ENCODE measurements at places on chromosomes 5 and 9.
A peak's percentile ranks its signal among the peaks of the same experiment; 100 is the strongest.

DNA sequence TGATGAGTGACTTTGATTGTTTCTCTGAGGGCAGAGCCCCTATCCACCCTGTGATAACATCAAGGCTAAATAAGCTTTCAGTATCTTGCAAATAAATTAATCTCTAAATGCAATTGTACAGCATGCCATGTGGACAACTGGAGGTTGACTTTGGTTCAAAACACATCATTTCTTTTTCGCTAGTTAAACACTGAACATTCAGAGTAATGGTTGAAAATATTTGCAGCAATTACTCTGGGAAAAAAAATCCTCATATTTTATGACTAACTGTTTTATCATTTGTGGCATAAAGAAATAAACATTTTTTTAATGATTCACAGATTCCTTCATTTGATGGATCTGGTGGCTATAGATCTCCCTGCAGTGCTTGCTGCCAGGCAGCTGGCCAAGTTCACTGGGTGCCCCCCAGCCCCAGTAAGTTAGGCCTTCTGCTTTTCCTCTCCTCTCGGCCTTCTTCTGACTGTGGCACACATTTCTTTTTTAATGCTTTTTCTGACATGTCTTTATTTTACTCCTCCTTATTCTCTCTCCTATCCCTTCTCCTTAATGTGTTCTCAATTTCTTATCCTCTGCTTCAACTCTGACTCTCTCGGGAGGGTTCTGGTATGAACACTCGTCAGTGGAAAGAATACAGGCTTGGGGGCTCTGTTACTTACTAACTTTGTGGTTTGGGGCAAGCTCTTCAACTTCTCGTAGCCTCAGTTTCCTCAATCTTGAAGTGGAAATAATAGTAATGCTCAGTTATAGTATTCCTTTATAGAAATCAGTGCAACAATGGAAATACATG, 69.6 kb downstream of the ADAMTSL1 start:
- no peak for DNase-seq

DNA sequence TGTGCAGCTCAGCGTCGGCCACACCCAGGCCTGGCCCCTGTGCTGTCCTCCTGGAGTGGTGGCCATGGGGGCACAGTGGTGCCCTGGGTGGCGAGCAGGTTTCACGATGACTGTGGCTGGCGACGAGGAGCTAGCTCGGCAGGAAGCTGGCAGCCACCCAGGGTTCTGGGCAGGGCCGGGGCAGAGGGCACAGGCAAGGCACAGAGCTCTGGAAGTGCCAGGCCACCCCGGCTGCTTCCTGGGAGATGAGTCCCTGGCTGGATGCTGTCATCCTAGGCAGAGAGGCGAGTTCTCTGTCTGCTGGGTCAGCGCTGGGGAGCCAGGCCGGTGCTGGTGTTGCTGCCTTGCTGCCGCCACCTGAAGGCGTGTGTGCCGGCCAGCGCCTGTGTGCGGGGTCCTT, 51.7 kb downstream of the RXRA start:
- DNase-seq = no peak

DNA sequence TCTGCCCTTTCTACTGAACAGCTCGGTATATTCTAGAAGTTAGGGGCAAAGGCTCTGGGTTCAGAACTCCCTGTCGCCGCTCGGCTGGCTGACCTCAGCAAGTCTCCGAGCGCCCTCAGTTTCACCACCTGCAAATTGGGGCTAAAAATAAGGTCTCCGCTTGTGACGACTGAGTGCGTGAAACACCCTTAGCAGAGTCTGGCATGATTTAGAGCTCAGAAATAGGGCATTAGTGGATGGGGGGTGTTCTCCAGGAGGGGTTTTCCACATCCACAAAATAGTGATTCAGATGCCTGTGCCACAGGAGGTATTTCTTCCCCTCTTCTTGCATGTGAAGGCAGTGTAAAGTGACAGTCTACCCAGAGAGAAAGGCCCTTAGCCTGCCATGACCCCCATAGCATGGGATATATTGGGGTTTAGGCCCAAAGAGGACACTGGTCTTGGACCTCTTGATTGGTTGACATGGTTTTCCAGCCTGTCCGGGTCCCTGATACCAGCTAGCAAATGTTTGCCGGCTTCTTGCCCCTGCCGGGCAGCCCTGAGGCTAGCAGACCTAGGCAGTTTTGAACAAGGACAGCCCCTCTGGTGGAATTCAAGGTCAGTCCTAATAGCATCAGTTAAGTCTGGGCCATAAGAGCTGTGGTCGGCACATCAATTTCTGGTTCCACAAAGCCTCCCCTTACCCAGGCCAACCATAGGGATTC, 1.4 kb downstream of the ERGIC1 start:
- no peak for DNase-seq

- DNase-seq = no peak
Measured at GRCh38 chr9:126307322-126308061, 19.1 kb upstream of the MVB12B start.

DNA sequence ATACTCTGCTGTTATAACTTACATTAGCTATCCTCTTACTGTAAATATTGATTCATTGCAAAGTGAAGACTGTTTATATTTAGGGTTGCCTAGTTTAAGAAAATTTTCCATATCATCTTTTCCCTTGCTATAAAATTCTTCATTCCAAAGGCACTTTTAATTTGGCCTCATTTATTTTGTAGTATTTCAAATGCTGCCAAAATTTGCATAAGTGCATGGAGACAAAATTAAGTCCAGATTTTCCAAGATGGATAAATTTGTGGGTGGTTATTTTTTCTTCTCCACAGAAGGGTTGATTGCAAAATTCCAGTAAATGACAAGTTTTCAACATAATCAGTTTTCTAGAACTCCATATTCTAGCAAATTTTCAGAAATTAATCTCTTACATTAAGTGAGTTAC, 141.5 kb upstream of the MTAP start:
- DNase-seq = no peak

DNA sequence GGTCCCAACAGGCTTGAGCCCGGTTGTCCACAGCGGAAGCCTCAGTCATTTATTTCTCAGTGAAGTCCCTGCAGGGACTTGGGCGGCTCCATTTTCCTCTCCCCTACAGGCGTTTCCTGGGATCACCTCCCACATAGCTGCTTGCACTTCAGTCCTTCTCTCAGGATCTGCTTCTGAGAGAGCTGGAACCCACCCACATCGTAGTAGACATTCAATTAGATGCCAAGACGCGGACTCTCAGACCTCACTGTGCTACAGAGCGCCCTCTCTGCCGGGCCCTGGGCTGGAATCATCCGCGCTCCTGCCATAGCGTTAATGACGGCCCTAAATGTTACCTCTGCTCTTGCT, 54.0 kb upstream of the ROR2 start:
- DNase-seq = no peak

DNA sequence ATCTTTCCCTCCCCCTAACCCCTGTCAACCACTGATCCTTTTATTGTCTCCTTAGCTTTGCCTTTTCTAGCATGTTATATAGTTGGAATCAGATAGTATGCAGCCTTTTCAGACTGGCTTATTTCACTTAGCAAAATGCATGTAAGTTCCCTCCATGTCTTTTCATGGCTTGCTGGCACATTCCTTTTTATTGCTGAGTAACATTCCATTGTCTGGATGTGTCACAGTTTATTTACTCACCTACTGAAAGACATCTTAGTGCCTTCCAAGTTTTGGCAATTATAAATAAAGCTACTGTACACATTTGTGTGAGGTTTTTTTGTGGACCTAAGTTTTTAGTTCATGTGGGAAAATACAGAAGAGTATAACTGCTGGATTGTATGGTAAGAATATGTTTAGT, 230.1 kb downstream of the PBX3 start:
- no peak for DNase-seq

DNA sequence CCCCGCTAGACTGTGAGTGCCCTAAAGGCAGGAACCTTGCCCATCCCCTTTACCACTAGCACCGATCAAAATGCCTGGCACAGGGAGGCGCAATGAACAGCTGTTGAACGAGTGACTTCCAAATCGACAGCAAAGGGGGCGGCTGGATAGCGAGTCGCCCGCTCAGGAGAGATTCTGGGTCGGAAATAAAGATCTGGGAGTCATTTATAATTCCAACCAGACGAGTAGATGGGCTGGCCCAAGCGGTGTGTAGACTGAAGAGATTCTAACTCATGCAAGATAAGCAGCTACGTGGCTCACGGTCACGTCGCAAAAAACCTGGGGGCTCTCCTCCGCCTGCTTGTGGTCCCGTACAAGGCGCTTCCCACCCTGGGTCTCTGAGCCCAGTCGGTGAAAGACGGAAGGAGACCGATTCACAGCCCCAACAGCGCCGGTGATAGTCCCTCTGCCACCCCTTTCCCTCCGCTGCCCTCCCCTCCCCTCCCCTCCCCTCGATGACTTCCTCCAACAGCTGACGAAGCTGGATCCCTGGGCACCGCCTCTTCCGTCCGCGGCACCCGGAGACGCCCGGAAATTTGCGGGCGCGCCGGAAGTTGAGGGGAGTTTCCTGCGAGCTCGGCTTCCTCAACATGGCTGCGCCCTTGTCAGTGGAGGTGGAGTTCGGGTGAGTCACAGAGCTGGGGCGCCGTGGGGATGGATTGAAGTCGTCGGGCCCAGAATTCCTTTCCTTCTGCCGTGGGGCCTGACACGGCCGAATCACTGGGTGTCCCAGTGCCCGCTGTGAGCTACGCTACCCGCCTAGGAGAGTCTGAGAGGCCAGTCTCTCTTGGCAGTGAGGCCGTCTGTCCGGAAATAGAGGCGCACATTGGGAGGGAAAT, at the start of gene URM1:
Gene URM1 (plus strand): TSS at position 623 of the 878 bp plus-strand sequence. CDS start 7 bp downstream, at position 630.
- DNase-seq = peak; percentile 99

DNA sequence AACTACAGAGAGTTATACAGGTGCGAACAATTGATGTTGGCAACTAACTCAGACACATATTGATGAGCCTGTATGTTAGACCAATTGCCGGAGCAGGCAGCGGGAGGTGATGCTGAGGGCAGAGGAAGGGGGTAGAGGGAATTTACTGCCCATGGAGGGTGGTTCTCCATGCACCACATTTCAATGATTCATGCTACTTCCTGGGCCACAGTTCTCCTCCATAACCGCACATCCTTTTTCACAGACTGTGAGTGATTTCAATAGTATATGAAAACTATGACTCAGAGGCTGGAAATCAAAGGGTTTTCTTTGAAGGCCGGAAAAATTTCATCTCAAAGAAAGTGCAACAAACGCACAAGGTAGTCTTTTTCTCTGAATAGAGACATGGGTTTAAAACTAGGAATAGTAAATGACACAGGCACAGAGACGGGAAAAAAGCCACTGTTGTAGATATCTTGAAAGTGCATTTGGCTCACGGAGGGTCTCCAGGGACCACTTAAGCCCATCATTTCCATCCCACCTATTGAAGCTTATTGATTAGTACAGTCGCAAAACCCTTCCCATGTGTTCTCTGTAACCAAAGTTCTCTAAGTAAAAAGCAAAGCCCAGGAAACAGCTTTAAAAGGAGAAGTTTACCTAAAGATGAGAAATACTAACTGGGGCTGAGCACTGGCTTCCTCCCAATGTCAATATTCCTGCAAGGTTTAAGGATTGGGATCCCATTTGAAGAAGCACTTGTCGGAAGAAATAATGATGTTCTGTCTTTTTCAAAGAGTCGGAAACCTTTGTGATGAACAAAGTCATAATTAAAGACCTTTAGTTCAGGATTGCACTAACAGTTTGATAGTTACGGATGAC, 28.0 kb upstream of the ADAM19 start:
- DNase-seq = no peak

GRCh38 chr9:32011049-32011448, 373.4 kb upstream of the ACO1 start:
- DNase-seq = no peak

DNA sequence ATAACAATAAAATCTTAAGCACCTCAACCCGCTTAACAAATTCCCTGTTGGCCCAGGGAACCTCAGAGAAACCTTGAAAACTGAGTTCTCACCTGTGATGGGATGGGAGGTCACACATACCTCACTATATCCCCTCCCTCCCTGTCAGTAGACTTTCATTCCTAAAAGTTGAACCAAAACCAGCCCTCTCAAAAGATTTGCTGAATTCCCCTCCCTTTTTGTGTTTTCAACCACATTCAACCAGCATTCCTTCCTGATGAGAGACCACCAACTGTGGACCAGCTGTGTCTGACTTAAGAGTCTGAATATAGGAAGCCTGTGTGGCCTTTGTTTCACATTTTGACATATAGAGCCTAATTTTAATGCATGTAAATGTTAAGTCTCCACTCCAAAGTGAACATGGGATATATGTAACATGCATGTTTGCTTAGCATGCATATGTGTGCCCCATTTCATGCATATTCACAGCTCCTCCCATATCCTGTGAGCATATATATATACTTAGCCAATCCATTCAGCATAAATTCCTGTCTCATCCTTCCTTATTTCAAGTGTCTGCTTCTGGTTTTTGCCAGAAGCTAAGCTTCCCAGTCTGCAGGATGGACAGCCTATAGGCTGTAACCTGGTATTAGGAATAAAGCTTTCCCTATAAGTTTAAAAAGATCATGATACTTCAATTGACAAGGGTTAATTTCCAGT, 604.6 kb downstream of the PTPRD start:
- no peak for DNase-seq

DNA sequence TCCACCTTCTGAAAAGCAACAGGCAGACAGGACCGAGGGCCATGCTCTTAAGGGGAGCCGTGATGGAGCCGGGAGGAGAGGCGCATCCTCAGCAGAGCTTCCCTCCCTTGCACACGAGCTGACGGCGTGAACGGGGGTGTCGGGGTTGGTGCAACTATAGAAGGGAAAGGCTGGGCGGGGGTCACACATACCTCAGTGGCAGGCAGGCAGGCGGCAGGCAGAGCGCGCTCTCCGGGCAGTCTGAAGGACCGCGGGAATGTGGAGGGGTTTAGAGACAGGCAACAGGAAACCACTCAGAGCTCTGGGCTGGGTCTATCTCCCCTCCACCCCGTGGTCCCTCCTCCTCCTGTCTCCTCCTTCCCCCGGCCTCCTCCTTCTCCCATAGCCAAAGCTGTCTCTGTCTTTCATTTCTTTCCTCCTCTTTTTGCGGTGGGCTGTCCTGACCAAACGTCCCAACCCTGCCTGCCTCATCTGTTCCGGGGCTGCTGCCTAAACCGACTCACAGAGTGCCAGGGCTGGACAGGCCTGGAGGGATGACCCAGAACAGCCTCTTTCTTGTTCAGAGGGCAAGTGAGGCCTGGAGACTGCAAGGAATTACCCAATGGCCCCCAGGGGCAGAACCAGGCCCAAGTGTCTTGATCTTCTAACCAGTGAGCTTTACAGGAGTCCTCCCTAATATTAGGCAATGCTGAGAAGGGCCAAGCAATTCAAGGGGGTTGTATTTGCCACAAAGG, at the start of gene SPARC:
Gene SPARC (minus strand): TSS at position 242 of the 734 bp plus-strand sequence. CDS start 10,727 bp downstream, outside the sequence.
- DNase-seq = peak; percentile 96

GRCh38 chr5:132787076-132787475, 10.0 kb upstream of the SEPTIN8 start:
- DNase-seq = no peak

DNA sequence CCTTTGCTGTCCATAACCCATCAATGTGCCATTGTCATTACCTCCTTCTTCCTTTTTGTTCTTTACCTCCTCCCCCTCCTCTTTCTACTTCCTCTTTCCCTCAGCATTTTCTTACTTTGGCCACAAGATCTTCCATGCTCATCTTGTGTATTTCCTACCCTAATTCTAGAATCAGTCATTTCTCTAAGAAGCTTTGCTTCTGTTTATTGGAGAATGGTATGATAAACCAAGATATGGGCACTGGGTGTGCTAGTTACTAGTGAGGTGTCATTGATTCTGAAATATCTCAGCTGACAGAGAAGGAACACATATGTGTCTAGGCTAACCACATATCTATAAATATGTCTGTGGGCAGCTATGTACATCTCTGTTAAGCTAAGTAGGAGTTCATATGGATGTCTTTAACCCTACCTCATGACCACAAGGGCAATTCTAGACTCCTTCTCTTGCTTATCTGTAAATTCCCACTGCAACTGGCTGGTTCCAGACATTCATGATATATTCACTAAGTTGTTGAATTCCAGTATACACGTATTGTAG, 2051.3 kb upstream of the CDH9 start:
- no peak for DNase-seq

- no peak for DNase-seq
Measured at GRCh38 chr9:28264368-28264767, 691.1 kb upstream of the C9orf72 start.

- no peak for DNase-seq
Measured at GRCh38 chr9:15220658-15221318, 86.2 kb downstream of the TTC39B start.

All from femur (tissue), 1 donor.